Parietal lobe (tissue), 2 donors: ENCODE measurements at places on chromosomes 6 and 20. TPM values are rescaled to one million over a fixed set of nuclear protein-coding genes. Genes with fewer than 3 reads are reported as not detected.

The VWA7 gene
- total RNA-seq, result 0.31 TPM

The SSTR4 gene
- total RNA-seq, result not detected

The MICB gene
- 0.31 TPM for total RNA-seq

The ZNF217 gene
- 6.3 TPM for total RNA-seq

The BMP2 gene
- 2.5 TPM for total RNA-seq

The RNF144B gene
- total RNA-seq, result 1.9 TPM

The TPD52L1 gene
- 3.8 TPM for total RNA-seq

The CRIP3 gene
- 16.6 TPM for total RNA-seq

The IL17A gene
- not detected for total RNA-seq

The PXDC1 gene
- 12.5 TPM for total RNA-seq

The LPA gene
- total RNA-seq, result 2.5 TPM

The ALDH8A1 gene
- 13.1 TPM for total RNA-seq

The AIF1 gene
- total RNA-seq, result 3.4 TPM

The TSPO2 gene
- total RNA-seq, result not detected

The ULBP3 gene
- total RNA-seq, result 6.3 TPM

The ARMC12 gene
- total RNA-seq, result 0.31 TPM

The SLC2A4RG gene
- 3.4 TPM for total RNA-seq

The KIAA0408 gene
- total RNA-seq, result 120 TPM

The ARFGEF3 gene
- 84.8 TPM for total RNA-seq

The SLC52A3 gene
- not detected for total RNA-seq

The HLA-DRB1 gene
- 1.6 TPM for total RNA-seq

The ANKEF1 gene
- total RNA-seq, result 2.8 TPM

The CST5 gene
- total RNA-seq, result not detected

The KCNG1 gene
- total RNA-seq, result 27.5 TPM

The OPRM1 gene
- 0.94 TPM for total RNA-seq

The NHSL1 gene
- total RNA-seq, result 117 TPM

The PLCB4 gene
- total RNA-seq, result 19.1 TPM

The LRRC73 gene
- total RNA-seq, result 4.1 TPM

The HLA-DQB2 gene
- not detected for total RNA-seq

The NR2E1 gene
- total RNA-seq, result 13.5 TPM

The TNFRSF6B gene
- 1.3 TPM for total RNA-seq

The UBD gene
- not detected for total RNA-seq
